WERI-Rb-1 (cell line): ENCODE measurements at places on chromosomes 5 and 9.

DNA sequence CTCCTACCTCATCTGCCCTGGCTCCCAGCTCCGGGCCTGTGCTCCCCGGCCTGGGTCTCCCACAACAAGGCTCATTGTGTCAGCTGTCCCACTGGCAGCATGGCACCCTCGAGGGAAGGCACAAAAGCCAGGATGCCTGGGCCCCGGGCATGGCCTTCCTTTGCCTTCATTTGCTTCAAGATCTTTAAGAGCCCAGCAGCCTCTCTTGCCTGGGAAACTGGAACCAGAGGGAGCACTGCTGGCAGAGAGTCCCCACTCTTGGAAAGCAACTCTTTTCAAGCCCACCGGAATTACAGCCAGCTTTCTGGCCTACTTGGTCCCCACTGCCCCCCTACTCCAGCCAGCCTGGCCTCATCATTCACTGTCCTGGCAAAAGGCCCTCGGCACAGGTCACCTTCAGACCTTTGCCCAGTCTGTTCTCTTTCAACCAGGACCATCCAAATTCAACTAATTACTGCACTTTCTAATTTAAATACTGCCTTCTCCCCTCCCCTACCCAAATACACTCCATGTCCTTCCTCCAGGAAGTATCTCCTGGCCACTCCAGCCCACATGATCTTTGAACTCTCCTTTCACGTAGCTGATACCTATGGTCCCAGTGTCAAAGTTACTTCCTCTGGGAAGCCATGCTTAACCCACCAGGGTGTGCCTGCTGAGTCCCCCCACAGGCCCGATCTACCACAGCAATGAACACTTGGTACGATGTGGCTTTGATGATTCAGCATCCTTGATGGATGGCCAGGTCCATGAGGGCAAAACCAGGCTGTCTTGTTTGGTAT lies 8.9 kb downstream of the ZER1 start:
- no peak for DNase-seq

- DNase-seq = peak; percentile 47
These were observed 106.5 kb upstream of the RAD23B start for GRCh38 chr9:107176436-107177151.

GRCh38 chr9:132804576-132805295 lies 73.3 kb downstream of the AK8 start:
- peak; percentile 58 for DNase-seq

- DNase-seq = no peak
These were observed 16.8 kb upstream of the RAB14 start for GRCh38 chr9:121218357-121219027.

DNA sequence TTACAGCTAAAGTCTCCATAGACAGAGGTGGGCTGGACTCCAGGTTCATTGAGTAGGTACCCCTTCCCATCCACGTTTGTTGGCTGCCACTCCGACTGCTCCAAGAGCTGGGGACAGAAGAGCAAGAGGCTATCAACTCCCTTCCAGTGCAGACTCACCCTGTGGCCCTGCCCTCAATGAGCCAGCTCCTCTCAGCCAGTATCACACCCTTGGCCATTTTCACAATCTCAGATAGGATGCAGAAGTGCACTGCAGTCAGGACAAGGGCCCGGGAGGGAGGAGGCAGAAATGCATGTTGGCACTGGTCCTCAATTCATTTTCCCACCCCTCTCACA lies 6.2 kb downstream of the IRF1 start:
- DNase-seq = no peak

DNA sequence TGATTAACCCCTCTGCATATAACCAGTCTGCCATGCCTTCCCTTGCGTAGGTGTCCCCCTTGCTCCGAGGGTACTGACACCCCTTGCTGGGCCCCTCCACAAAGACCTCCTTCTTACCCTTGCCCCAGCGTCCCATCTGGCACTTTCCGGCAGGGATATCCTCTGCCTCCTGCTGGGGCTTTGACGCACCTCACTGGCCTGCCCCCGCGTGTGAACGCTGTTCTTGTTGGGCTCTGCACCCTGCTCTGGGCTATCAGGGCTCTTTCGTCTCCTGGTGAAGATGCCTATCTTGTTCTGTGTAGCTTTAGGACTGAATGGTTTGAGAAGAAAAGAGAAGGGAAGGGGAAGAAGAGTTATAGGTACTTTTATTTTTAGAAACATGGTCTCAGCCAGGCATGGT lies 53.0 kb downstream of the SUB1 start:
- peak; percentile 36 for DNase-seq

- no peak for DNase-seq
These were observed 4.1 kb downstream of the SWI5 start for GRCh38 chr9:128280084-128280622.

GRCh38 chr5:178142642-178143041 lies 11.0 kb downstream of the NHP2 start:
- no peak for DNase-seq

DNA sequence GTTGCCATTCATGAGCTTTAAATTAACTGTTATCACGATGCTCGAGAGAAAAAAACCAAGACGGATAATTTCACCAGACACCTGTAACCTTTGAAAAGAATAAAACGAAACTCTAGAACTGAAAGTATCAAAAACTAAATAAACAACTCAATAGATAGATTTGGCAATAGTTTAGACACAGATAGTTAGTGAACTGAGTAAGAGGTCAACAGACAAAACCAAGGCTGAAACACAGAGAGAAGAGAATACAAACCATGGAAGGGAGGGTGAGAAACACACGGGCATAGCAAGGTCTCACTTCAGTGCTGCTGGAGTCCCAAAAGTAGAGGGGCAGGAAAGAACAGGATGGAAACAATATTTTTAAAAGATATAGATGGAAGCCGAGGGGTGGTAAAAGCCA lies 3.3 kb upstream of the OR2V1 start:
- DNase-seq = no peak

DNA sequence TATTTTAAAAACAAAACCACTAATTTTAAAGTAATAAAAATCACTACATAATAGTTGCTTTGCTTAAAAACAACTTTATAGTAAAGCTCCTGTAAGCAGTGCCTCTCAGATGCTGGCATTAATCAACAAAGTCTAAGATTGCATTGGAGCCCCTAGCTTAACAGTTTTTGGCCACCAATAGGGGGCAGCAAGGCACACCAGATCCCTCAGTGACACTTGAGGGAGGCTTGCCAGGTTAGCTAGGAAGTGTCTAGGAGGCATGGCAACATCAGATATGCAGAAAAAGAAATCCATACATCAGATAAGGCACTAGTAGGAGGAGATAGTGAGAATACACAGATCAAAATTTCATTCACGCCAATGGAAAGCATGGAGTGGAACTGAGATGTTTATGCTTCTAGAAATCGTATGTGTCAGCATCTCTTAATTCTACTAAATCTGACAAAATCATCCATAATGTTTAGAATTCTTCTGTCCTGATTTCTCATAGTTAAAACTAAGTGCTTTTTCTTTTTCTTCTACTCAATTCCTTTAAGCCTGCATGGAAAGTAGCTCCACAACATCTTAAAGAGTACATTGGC lies 73.6 kb upstream of the PAM start:
- peak; percentile 76 for DNase-seq

GRCh38 chr5:172641359-172642050 lies 442 bp downstream of the NEURL1B start:
- DNase-seq = peak; percentile 58

- no peak for DNase-seq
These were observed 34.6 kb upstream of the F2R start for GRCh38 chr5:76681287-76681686.

DNA sequence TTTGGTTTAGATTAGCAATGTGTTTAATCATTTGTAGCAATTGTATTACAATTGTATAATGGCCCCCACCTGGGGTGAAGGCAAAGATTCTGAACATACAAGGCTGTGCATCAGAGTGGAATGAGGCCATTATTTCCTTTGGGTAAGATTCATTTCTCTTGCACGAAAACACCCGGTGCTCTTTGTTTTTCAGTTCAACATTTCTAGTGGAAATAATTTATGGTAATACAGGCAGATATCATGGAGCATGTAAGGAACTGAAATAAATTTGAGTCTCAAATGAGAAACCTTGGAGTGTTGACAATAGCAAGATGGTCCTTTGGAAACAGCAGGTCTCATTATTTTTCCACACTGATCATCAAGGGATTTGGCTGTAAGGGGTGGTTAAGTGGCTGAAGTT lies 475.9 kb downstream of the GABRG2 start:
- no peak for DNase-seq

DNA sequence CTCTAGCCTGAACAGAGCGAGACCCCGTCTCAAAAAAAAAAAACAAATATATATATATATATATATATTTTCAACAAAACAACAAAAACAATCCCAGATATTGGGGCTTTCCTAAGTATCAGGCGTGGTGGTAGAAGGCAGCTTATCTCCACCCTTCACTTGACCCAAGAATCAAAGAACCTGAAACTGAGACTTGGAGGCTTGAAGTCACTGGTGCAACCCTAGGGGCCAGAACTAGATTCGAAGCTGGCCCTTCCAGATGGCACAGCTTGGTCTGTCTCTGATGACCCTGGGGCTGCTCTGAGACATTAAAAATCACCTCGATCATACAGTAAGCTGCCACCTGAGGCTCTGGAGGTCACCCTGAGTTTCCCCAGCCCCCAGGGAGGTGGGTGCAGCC lies 1.3 kb upstream of the KCNMB1 start:
- DNase-seq = no peak

DNA sequence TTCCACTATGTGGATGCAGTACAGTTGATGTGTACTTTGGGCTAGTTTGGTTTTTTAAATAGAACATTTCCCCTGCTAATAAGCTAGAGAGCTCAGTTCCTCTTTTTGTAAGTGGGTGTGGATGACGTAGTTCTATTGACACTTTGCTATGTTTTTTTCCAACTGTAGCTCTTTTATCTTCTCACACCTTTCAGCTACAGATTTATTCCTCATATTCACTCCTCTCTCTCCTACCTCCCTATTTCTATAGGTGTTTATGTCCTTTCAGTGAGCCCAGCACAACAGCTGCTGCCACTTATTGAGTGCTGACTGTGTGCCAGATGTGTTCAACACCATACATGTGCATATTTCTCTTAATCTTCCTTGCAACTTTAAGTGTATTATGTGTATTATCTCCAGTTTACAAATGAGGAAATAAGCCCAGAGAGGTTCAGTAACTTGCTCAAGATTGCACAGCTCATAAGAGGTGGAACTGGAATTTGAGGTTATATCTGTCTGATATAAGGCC lies 215.7 kb downstream of the SEMA6A start:
- DNase-seq = no peak

DNA sequence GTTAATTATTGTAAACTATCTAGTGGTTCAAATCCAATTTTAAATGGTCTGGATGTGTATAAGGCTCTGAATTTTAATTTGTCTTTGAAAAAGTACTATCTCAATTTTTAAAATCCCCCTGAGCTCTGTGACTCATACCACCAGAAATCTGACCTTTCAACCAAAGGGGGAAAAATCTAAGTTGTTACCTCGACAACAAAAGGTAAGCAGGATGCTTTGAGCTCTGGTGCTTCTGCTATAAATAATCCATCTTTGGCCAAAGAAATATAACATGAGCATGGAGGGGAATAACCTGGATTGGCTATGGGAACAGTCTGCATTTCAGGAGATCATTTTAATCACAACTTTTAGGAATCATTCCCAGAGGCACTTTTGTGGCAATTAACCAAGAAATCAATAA lies 76.3 kb upstream of the PCSK1 start:
- DNase-seq = no peak

- no peak for DNase-seq
These were observed 140.8 kb downstream of the CEP120 start for GRCh38 chr5:123282444-123282843.

DNA sequence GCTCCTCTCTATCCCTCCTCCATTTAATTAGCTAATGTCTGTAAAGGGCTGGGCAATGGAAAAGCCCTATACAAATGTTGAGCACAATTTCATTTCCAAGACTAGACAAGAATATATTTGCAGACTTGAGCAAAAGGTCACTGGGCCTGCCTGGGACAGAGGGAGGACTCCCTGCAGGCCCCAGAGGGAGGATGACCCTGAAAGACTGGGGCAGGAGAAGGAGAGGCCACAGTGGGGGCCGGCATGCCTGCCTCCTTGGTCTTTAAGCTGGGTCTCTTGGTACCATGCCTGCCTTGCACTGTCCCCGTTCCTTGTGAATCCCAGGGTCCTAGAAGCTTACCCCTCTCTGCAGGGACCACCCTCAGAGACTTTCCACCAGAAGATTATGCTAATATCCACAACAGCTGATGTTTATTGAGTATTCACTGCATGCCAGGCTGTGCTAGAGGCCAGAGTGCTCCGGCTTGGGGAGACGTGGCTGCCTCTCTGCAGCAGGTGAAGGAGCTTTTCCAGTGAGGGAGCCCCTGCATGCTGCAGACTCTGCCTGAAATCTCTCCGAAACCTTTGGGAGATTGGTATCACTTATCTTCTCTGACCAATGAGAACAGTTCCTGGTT lies 72.7 kb upstream of the HSPA9 start:
- DNase-seq = no peak

DNA sequence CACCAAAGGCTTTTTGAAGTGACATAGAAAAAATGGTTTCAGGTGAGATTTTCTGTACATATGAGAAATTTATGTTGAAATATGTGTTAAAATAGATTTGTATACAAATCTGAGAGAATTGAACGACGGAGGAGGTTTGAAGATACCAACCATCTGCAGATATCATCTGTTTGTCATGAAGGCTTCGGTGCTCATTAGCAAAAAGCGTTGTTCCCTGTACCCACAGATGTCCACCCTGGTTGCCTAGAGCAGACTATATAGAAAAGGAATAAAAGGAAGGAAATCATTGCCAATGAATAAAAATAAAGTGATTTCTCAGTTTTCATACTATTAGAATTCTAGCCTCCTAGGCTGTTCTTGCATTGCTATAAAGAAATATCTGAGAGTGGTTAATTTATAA lies 2262.8 kb upstream of the ACO1 start:
- DNase-seq = no peak

DNA sequence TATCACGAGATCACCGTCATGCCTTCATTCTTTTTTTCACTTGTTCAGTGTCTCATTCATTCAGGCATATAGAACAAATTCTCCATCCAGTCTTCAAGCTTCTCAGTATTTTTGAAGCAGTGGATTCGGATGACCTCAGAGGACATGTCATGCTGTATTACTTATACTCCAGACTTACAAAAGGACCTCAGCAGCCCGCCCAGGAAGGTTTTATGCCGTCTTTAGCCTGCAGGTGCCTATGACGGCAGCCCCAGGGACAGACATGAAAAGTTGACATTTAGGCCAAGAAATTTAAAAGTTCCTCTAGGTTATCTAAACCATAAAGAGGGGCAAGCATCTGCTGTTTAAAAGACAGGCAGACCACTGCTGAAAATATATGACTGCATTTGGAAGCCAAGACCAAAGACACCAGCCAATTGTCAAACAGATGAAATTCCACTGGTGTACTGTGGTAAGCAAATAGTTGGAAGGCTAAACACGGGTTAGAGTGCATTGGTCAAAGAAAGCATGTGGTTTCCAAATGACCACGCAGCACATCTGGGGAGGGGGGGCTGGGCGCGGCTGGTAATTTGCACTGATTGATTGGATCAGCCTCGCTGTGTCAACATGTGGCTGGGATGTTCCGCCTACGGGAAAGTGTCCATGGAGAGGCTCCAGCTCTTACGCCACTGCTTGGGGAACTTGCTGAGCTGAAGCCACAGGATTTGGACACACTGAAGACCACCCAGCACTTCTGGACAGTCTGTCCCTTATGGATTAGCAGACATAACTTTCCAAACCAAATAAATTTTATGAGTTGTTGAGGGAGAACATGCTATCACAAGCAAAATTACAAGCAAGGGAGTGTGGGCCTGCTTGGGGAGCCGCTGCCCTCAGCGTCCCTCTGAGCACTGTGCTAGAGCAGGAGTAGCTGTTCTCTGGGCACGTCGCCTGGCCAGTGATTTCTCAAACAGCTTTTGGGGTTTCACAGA lies 173.6 kb downstream of the FANCC start:
- no peak for DNase-seq
